ENCODE measurements at places on chromosomes 2 and 18. TPM values are rescaled to one million over a fixed set of nuclear protein-coding genes. Genes with fewer than 3 reads are reported as not detected.
A peak's percentile ranks its signal among the peaks of the same experiment; 100 is the strongest.

The NMUR1 gene
- total RNA-seq: 0.22 TPM

The HOXD3 gene
- total RNA-seq: not detected

The KCNG3 gene
- 2.7 TPM for total RNA-seq

DNA sequence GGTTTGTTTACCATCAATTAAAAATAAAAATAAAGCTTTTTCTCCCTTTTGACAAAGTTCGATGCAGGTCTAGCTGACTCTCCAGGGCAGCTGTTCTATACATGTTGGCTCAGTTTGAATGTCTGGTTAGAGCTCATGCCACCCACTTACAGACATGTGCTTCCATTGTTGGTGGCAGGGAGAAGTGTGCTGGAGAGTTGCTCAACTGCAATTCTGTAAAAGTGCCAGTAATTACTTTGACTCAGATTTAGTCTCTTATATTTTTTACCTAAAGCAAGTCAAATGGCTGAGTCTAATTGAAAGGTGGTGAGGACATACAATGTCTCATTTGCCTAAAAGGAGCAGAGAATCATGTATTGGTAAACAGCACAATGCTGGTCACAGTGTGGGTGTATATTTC, 609.1 kb upstream of the SYT4 start:
- DNase-seq: no peak

The TMEM178A gene
- 7.1 TPM for total RNA-seq

DNA sequence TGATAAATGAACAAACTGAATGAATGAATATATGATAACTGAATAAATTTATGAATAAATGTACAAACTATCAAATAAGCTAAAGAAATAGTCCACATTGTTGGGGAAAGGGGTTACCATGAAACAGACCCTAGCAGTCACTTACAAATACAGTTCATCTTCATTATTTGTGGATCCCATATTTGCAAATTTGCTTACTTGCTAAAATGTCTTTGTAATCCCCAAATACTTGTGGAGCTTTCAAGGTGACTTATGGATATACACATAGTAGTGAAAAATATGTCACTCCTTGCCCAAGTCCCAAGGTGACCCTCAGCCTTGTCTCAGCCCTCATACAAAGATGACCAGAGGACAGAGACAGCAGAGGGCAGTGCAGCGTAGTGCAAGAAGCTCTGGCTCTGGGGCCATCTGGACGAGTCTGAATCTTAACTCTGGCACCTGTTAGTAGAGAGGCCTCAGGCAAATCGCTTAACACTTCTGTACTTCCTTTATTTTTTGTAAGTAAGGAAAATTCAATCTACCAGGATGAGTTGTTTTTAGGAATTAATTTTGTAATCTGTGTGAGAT, 3.1 kb downstream of the PAIP2B start:
- DNase-seq: peak; percentile 53

The CXCR4 gene
- total RNA-seq: 62.1 TPM

- peak; percentile 75 for DNase-seq
Measured at GRCh38 chr2:54657664-54658083, 65.8 kb upstream of the EML6 start.

DNA sequence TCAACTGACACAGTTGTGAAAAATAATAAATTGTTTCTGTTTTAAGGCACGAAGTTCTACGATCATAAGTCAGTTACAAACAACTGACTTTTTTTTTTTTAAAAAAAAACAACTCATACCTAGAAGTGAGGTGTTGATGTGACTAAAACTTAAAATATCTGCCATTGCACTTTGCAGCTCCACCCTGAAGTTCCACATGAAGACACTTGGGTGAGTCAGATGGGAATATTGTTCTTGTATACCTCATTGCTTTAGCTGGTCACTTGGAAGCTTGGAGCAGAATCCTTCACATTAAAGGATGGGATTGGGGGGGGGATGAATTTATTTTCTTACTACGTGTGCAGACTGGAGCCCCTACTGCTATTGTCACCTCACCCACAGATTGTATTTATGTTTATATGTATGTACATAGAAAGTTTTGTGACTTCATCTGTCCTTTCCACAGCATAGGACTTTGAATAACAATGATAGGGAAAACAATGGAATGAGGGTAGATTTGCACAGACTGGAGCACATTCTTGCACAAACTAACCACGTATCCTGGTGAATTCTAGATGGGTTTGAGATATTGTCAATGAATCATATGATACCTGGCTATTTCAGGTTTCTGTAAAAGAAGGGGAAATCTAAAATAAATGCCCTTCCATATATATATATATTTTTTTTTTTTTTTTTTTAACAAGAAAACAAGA, 57.9 kb upstream of the ARHGAP15 start:
- DNase-seq: no peak

DNA sequence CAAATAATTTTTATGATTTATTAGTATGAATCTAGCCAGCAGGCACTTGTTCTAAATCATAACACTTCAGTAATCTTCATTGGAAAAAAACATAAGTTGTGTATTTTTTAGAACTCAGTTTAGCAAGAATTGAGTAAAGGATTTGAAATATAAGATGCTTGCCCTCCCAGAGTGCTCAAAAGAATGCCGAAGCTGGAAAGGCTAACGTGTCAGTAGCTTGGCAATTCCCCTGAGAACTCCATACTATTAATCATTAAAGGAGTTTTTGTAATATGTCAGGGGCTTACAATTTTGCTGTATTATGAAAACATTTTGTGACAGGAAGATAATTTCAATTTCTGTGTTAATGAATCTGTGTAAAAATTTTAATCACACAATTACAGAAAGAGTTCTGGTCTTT, 122.7 kb downstream of the GULP1 start:
- DNase-seq: no peak

The MAP3K20 gene
- 7.6 TPM for total RNA-seq

DNA sequence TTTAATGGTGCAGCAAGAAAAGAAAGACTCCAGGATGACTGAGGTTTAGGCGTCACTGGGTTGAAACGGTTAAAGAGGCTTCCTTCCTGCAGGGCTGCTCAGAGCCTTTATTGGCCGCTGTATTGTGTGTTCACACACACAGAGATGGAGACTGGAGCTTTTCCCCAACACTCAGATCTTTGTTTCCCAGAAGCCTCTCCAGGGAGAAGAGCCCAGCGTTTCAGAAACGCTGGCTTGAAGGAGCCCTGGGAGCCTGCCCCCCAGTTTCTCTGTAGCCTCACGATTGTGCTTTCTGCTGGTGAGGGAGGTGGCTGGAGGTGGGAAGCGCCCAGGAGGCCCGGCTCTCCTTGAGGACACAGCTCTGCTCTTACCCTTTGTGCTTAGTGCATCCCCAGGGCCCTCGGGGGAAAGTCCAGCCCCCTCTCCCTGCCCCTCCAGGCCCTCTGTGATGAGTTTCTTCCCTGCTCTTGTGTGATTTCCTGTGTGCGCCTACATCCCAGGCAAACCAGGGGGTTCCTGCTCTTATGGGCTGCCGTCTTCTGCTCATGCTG, 37.1 kb downstream of the RRM2 start:
- DNase-seq: peak; percentile 56

DNA sequence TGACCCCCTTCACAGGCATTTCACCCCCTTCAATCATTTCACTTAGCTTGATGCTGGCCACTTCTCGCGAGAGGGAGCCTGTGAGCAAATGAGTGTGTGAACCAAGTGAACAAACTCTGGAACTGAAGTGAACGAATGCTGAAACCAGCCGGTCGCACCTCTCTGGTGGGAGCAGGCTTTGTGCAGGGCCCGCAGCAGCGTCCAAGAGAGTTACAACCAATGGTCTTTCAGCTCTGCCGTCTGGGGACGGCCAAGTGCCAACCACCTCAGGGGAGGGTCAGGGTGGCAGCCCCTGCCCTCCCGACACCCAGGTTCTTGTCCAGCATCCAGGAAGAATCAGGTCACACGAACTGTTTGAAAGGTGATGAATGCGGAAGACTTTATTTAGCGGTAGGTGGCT, 764.0 kb downstream of the SUCLG1 start:
- DNase-seq: no peak

- peak; percentile 66 for DNase-seq
Measured at GRCh38 chr2:120245520-120246332, 6.9 kb upstream of the RALB start.

The LIPG gene
- total RNA-seq: 5.5 TPM

DNA sequence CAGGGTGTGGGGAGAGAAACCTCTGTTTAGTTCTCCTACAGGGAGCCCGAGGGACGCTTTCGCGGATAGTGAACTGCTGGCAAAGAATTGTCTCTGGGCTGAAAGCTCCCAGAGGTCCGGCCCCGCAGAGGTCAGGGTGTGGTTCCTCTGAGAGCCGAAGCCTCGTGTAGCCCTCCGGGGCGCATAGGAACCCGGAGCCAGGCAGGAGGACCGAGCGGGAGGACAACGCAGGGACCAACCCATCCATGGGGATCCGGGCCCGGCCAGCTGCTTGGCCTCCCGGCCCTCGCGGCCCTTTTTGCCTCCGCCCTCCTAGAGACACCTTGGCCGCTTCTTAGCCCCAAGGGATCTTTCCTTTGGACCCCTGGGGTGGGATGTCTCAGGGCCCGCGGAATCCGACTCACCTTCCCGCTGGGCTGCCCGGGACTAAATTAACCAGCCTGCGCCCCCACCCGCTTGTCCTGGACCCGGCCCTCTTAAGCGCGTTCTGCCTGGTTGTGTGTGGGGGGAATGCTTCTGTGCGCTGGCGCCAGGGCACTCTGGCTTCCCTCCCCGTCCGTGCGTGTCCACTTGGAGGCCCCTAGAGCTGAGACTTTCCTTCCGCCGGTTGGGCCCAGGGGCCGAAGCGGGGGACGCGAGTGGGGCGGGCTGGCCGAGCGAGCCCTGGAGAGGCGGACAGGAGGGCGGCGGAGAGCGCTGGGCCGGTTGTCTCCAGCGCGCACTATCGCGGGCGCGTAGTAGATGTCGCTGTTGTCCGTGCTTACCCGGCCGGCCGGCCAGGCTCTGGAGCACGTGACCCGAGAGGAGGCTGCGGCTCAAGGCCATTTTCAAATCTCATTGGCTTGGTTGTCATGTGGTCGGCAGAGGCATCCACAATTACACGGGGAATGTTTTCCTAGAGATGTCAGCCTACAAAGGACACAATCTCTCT, at the start of gene HOXD10:
Gene HOXD10 (plus strand): TSS at position 896 of the 931 bp plus-strand sequence. CDS start 56 bp downstream, outside the sequence.
- DNase-seq: peak; percentile 93

DNA sequence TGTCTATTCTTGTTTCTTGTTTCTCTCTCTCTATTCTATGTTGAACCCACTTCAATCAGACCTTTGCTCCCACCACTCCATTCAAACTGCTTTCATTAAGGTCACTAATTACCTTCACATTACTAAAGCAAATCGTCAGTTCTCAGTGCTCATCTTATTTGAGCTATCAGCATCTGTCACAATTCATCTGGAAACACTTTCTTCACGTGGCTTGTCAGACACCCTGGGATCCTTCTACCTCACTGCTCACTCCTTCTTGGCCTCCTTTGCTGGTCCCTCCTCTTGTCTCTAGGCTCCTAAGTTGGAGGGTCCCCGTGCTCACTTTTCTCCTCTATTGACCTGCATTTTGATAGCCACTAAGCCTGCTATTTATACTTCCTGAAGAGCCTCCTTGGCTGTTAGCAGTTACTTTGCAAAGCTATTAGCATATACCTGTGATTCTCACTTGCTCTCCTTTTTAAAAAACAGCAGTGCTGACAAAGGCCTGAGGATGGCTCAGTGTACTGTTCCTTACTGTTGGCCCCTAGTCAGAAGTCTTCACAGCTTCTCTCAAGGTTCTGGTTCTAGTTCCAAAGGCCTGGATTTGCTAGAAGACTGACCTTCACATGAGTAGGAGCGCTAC, 80.2 kb downstream of the PLEKHM3 start:
- peak; percentile 49 for DNase-seq

The LCT gene
- total RNA-seq: not detected

DNA sequence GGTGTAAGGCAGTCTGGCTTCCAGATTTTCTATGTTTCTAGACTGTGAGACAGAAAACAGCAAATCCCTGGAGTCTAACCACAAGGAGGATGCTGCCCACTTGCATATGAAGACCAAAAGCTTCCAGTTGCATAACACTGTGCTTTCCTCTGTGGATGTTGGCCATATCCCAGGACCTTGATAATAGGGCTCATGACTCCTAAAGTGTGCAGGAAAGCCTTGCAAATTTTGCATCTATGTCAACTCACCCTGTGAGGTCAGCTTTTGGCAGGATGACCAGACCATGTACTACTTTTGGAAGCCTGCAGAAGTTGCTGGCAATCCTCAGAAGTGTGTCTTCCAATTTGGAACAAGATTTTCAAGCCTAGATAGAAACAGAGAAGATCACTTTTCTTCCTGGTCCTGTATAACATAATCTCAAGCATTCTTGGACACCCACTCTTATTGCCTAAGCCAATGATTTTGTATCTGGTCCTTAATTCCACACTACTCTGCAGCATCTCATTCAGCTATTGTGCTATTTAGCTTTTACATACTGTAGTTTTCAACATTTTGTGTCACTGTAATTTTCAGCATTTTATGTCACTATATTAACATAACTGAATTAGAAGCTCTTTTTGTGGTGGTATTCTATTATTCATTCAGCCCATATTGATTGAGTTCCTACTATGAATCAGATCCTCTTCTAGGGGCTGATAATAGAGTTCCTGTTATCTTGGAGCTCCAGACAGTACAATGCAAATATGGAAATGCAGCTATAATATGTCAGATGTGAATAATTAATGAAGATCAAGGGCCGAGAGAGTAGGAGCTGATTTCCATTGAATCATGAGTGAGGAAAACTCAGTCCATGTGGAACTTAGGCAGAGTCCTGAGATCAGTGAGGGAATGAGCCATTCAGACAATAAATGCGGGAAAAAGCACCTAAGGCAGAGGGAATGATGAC, 85.3 kb upstream of the RAB27B start:
- DNase-seq: no peak

- no peak for DNase-seq
Measured at GRCh38 chr2:55992455-55992854, 68.9 kb upstream of the EFEMP1 start.

The MAL gene
- total RNA-seq: 0.80 TPM

GRCh38 chr2:223511168-223511567, 91.0 kb downstream of the SCG2 start:
- DNase-seq: no peak

DNA sequence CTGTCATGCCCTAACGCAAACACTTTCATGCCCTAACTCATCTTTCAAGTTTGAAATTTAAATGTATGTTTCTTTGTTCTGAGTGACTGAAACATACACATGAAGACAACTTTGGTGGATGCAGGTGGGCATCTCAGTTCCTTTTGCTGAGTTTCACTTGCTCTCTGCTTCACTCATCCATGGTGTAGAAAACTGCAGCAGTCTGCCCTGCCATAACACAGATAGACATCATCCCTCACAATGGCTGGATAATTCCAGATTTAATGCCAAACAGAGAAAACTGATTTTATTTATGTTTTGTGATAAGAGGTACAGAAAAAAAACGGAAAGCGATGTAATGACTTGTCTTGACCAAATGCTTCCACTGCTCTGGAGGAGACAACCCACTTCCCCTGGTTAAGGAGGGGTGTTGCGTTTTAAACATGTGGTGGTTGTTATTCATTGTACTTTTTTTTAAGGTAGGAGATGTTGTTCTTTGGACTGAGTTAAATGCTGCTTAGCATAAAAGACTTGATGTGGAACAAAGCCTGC, 70.4 kb downstream of the RHBDD1 start:
- no peak for DNase-seq

DNA sequence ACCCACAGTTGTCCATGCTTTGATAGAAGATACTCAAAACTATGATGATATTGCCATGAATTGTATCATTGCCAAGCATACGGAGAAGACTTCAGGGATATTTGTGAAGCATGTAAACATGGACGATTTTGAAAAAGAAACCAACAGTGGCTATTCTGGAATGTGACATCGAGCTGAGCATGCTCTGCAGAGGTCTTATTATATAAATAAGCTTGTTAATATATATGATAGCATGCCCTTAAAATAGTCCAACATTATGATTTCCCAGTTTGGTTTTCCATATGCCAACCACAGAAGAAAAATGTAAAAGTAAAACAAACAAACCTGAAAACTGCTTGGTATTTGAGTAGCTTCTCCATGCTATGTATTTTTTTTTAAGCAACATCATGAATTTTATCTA, 159.1 kb downstream of the LNPK start:
- no peak for DNase-seq

The ABCB11 gene
- 0.66 TPM for total RNA-seq
